ENCODE measurements at places on chromosomes 12 and 14.

- no peak for DNase-seq
Observed at GRCh38 chr12:52214421-52214802, 18.6 kb upstream of the KRT7 start.

- DNase-seq, result peak; percentile 83
Observed at GRCh38 chr14:92531106-92531873, 17.7 kb downstream of the RIN3 start.

GRCh38 chr12:15651371-15651770 lies 137.8 kb downstream of the EPS8 start:
- no peak for DNase-seq

- no peak for DNase-seq
Observed at GRCh38 chr12:103278329-103278728, 217.4 kb downstream of the C12orf42 start.

DNA sequence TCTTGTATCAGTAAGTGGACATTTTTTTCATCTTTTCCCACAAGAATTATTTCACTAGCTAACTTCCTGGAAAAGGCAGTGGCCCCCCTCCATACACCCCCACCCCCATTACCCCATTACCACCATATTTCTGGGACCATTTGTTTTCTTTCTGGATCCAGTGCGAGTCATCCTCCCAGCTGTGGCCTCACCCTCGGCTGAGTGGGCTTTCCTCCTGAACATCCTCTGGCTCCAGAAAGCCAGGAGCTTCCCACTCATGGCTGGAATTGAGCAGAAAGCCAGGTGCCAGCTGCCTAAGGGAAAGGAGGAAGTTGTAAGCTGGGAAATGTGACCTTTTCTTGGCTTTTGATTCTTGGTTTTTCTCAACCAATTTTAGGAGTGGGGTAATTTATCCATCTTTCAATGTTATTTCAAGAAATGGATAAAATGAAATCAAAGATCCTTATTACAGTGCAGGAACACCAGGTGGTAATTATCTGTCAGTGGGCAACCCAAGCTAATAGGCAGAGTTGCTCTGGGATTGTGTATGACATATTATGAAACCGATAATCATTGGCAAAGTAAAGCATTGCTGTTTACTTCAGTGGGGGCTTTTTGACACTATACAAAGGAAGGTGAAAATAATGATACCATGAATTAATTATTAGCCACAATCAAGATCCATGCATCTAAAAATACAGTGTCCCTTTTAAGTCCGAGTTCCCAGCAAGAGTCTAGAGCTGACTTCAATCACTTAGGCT lies 124.6 kb downstream of the KICS2 start:
- DNase-seq, result no peak

DNA sequence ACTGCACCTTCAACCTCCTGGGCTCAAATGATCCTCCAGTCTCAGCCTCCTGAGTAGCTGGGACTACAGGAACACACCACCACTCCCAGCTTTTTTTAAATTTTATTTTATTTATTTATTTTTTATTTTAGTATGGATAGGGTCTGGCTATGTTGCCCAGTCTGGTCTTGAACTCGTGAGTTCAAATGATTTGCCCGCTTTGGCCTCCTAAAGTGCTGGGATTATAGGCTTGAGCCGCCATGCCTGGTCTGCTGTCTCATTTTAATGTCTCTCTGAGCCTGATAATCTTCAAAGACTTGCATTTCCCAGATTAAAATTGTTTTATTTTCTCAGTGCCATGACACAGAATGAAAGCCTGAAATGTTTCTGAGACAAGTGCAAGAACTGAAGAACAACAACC lies 1.2 kb upstream of the INHBC start:
- DNase-seq, result no peak

DNA sequence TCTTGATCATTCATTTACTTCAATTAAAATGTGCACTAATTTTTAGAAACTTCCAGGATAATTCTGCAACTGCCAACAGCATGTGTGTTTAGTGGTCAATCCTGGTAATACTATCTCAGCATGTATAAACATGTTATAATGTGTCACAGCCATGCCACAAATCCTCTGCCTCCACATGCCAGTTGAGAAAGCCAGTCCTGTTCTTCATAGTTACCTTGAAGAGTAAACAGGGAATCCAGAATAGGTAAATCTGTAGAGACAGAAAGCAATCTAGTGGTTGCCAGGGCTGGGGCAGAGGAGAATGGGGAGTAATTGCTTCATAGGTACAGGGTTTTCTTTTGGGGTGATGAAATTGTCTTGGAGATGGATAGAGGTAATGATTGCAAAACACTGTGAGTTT lies 85.9 kb downstream of the ARMH4 start:
- no peak for DNase-seq

- DNase-seq, result peak; percentile 2
Observed at GRCh38 chr14:34498684-34499412, 36.8 kb upstream of the SPTSSA start.

GRCh38 chr14:100723135-100723829 lies 3.4 kb upstream of the DLK1 start:
- DNase-seq, result no peak

- no peak for DNase-seq
Observed at GRCh38 chr12:130016986-130017385, 113.2 kb upstream of the TMEM132D start.

DNA sequence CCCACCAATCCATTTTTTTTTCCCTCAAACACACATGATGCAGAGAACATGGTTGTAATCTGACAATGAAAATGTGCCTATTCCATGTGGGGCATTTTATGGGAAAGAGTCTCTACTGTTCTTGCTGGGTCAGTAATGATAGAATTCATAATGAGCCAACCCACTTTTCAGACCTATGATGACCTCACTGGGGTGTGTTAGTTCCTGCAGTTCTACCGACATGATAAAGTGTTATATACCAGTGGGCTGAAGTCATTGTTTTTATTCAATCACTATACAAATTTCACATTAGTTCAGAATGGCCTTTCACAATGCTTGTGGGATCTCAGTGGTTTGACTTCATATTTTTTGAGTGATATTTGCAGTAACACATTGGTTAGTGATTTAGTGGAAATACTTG lies 47.5 kb downstream of the PPFIBP1 start:
- DNase-seq, result no peak

- no peak for DNase-seq
Observed at GRCh38 chr12:138898-139534, 72.4 kb downstream of the IQSEC3 start.

GRCh38 chr12:131087302-131087818 lies 133.7 kb downstream of the ADGRD1 start:
- no peak for DNase-seq

DNA sequence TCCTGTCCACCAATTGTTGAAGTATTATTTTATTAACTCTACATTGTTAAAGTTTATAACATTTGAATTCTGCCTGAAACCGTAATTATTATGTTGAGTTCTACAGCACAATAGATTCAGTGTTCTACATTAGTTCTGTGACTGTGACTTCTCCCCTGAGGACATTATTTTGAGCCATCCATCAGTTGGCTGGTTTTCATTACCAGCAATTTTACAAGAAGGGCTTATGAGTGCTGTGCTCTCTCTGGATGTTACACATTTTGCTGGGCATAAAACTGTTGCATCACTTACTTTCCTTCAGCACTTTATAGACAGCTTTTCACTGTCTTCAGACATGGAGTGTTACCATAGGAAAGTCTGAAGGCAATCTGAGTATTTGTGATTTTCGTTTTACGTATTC lies 118.2 kb upstream of the KITLG start:
- DNase-seq, result no peak

DNA sequence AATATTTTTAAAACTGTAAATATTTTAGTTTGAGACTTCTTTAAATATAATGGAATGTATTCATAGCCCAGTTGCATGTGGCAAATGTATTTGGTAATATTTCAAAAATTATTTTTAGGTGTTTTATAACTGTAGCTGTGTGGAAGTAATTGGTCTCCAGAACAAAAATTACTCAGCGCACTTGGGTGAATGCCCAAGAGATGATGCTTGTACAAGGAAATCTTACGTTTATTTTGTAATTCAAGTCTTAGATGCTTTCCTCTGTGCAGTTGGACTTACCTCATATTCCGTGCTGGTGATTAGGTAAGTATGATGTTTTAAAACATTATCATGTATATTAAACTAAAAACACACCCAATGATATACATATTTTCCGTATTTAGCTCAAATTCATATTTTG lies 76.7 kb upstream of the SLCO1B1 start:
- DNase-seq, result no peak

- DNase-seq, result no peak
Observed at GRCh38 chr12:18165889-18166288, 75.9 kb upstream of the RERGL start.

GRCh38 chr12:120573560-120573959 lies 7.6 kb downstream of the POP5 start:
- DNase-seq, result no peak

DNA sequence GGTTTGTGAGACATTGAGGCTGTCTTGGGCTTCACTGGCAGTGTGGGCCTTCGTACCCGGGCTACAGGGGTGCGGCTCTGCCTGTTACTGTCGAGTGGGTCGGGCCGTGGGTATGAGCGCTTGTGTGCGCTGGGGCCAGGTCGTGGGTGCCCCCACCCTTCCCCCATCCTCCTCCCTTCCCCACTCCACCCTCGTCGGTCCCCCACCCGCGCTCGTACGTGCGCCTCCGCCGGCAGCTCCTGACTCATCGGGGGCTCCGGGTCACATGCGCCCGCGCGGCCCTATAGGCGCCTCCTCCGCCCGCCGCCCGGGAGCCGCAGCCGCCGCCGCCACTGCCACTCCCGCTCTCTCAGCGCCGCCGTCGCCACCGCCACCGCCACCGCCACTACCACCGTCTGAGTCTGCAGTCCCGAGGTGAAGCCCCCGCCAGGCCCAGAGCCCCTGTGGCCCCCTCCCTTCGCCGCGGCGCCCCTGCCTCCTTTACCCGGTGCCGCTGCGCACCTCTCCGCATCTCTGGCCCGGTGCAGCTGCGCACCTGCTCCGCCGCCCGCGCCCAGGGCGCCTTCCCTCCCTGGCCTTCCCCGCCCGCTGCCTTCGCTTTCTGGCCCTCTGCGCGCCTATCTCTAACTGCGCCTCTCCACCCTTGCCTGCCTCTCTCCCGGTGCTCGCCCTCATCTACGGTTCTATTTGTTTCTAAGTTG lies at the start of gene ENO2:
Gene ENO2 (plus strand): TSS at position 335 of the 701 bp plus-strand sequence. CDS start 1,253 bp downstream, outside the sequence.
- DNase-seq, result peak; percentile 52

- no peak for DNase-seq
Observed at GRCh38 chr12:53222806-53223261, 9.2 kb downstream of the RARG start.

DNA sequence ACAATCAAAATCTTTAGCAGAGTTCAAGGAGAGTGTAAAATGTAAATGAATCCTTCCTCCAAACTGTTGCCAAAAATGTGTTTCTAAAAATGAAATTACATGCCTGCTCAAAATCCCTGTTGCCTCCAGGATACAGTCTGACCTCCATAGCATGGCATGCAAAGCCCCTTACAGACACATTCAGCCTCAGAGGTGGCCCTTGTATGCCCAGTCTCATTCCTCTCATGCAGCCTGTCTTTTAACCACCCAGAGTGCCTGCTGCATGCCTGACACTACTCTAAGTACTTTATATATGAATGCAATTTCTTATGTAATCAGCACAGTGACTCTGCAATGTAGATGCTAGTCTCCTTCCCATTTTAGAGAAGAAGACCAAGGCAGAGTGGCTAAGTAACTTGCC lies 24.4 kb upstream of the PTPRQ start:
- DNase-seq, result no peak

- no peak for DNase-seq
Observed at GRCh38 chr14:54647378-54647777, 80.5 kb downstream of the SAMD4A start.

- DNase-seq, result no peak
Observed at GRCh38 chr12:125314051-125314755, 249.0 kb downstream of the AACS start.

DNA sequence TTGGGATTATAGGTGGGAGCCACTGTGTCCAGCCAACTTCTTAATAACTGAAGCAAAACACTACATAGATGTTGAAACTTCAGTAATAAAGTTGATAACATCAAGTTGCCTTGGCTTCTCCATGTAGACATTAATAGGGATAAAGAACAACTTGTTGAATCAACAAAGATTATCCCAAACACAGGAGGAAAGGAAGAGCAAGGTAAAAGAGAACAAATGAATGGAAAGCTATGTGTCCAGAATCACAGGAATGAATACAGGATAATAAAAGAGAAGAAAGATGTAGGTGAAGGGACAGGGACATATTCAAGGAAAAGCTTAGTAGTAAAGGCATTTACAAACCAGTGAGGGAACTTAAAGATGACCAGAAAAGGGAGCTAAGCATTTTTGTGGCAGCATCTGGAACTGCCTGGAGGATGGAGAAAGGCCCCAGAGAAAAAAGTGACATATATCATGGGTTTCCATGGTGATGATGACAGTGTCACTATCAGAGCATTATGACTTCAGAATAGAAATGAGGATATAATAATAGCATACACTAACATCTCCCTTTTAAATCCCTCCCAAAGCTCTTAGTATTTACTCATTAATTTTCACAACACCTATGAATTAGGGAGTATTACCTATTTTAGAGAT lies 24.0 kb upstream of the MDM1 start:
- peak; percentile 38 for DNase-seq

- no peak for DNase-seq
Observed at GRCh38 chr14:103897075-103897947, 30.9 kb upstream of the TDRD9 start.

DNA sequence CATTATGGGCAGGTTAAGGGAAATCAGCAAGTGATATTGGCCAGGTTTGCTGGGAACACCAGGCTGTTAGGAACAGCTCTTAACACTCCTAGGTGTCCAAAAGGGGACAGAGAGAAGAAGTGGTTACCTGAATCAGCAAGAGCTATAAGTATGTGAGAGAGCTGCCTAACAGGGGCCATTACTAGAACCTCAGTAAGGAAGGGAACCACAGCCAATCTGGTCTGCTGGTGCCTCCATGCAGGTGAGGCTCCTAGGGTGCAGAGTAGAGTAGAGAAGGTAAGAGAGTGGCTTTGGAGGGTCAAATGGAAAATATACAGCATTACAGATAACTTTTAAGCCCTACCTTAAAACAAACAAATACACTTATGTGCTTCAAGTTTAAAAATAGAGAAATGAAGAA lies 36.6 kb upstream of the CCT2 start:
- DNase-seq, result no peak

- DNase-seq, result no peak
Observed at GRCh38 chr12:42962384-42962783, 372.8 kb upstream of the PRICKLE1 start.

- no peak for DNase-seq
Observed at GRCh38 chr12:76284816-76285750, 63.1 kb downstream of the BBS10 start.

DNA sequence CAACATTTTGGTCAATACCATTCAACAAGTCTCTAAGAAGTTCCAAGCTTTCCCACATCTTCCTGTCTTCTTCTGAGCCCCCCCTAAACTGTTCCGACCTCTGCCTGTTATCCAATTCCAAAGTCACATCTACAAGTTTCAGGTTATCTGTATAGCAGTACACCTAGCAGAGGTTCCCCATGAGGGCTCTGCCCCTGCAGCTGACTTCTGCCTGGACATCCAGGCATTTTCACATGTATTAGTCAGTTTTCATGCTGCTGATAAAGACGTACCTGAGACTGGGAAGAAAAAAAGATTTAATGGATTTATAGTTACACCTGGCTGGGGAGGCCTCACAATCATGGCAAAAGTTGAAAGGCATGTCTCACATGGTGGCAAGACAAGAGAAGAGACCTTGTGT lies 10.2 kb upstream of the PLA2G1B start:
- DNase-seq, result no peak

- DNase-seq, result no peak
Observed at GRCh38 chr14:35940291-35940690, 114.2 kb downstream of the BRMS1L start.

GRCh38 chr14:104011824-104012517 lies 69.6 kb upstream of the RD3L start:
- DNase-seq, result no peak

- DNase-seq, result no peak
Observed at GRCh38 chr14:101758913-101759593, 2.5 kb upstream of the PPP2R5C start.

- DNase-seq, result no peak
Observed at GRCh38 chr14:93804654-93805053, 16.4 kb upstream of the PRIMA1 start.

Measured in CD14-positive monocyte (primary cell).